ENCODE measurements at places on chromosomes 3 and 15.

DNA sequence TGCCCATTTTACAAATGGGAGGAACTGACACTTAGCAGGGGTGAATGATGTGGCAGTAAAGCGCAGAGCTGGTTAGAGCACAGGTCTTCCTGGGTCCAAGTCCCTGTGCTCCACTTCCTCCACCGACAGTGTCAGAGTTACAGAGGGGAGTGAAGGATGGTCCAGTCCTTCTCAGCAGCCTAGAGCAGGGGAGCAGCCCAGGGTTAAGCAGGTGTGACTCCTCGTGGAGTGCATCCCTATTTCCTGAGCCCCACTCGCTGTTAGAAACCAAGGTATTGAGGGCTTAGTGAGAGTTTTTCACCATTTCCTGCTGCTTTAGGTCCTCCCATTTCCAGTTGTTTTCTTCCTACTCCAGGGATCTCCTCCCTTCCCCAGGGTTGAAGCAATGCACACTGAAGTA is 75.4 kb downstream of the GHSR start:
- peaks cover 7% of the 10 kb centered on the region for H3K36me3 ChIP-seq
- H3K27ac ChIP-seq: no peak overlapping the region
- DNase-seq: no peak
- H3K4me1 ChIP-seq: no peaks in the 10 kb centered on the region

DNA sequence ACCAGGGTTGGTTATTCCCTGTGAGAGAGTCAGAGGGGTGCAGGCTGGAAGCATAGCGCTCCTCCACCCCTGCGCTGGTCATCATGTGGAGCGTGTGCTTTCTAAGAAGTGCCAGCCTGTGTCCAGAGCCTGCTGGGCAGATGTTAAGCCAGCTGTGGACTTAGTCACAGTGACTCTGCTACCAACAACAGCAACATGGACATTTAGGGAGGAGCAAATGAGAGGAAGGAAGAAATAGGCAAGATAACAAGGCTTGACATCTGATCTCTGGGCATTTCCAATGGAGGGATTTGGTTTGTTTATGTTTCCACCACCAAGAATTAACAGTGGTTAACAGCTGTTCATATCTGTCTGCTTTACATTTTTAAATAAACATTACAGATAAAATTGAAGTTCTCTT is 36.4 kb upstream of the MYZAP start:
- H3K27ac ChIP-seq: no peak overlapping the region
- H3K4me1 ChIP-seq: peaks cover 25% of the 10 kb centered on the region
- no peaks in the 10 kb centered on the region for H3K27me3 ChIP-seq
- H3K4me3 ChIP-seq: no peak overlapping the region
- DNase-seq: no peak
- H3K36me3 ChIP-seq: no peaks in the 10 kb centered on the region

GRCh38 chr3:170075441-170076091 is 37.8 kb downstream of the GPR160 start:
- DNase-seq: no peak
- H3K4me3 ChIP-seq: no peak overlapping the region
- no peaks in the 10 kb centered on the region for H3K4me1 ChIP-seq
- no peaks in the 10 kb centered on the region for H3K27me3 ChIP-seq
- no peaks in the 10 kb centered on the region for H3K36me3 ChIP-seq

DNA sequence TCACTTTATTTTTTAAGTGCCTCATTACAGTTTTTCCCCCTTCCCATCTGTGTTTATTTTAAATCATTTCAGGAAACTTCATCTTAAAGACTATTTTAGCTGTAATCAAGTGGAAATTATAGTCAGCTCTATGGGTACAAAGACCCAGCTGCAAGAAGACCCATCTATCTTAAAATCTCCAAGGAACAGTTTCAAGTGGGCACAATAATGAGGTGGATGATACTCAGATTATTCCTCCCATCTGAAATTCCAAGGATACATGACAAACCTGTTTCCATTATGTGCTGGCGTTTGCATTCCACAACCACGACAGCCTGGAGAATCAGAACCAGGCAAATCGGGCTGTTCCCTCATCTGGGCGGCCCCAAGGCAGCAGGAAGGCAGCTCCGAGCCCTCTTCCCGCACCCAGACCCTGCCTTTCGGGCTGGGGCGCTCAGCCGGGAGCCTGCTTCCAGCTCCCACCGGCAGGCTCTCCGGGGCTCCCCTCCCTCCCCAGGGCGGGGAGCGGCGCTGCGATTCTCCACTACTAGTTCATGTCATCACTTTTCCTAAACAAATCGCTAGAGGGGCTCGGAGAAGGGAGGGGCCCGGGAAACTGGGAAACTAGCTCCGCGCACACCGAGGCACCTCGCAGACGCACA is at the start of gene MGLL:
Gene MGLL (minus strand): TSS at position 475 of the 641 bp plus-strand sequence. CDS start 197 bp downstream, at position 278.
- no peaks in the 10 kb centered on the region for H3K36me3 ChIP-seq
- H3K27ac ChIP-seq: no peak within 1 kb of the TSS
- H3K4me3 ChIP-seq: peak within 1 kb of the TSS; percentile 94

- no peak overlapping the region for H3K4me3 ChIP-seq
- no peaks in the 10 kb centered on the region for H3K4me1 ChIP-seq
- no peaks in the 10 kb centered on the region for H3K36me3 ChIP-seq
- no peak for DNase-seq
- H3K27ac ChIP-seq: no peak overlapping the region
Measured at GRCh38 chr3:112115806-112116383, 17.2 kb downstream of the GCSAM start.

DNA sequence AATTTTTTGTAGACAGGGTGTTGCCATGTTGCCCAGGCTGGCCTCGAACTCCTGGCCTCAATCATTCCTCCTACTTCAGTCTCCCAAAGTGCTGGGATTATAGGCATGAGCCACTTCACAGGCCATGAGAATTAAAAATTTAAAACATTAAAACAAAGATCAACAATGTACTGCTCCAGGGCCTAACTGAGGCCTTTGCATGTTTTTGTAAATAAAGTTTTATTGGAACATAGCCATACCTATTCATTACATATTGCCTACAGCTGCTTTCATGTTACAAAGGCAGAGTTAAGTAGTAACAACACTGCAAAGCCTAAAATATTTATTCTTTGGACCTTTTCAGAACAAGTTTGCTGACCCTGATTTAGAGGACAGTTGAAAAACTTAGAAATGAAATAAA is 9.6 kb downstream of the VPS39 start:
- no peaks in the 10 kb centered on the region for H3K4me1 ChIP-seq
- H3K36me3 ChIP-seq: peaks cover 39% of the 10 kb centered on the region

- no peak for DNase-seq
- no peaks in the 10 kb centered on the region for H3K4me1 ChIP-seq
Measured at GRCh38 chr15:83491486-83491885, 44.3 kb downstream of the SH3GL3 start.

- H3K36me3 ChIP-seq: no peaks in the 10 kb centered on the region
- H3K27me3 ChIP-seq: no peaks in the 10 kb centered on the region
- no peaks in the 10 kb centered on the region for H3K4me1 ChIP-seq
- H3K27ac ChIP-seq: no peak overlapping the region
Measured at GRCh38 chr3:72632129-72632528, 216.1 kb downstream of the SHQ1 start.

- DNase-seq: no peak
- no peak overlapping the region for H3K4me3 ChIP-seq
- H3K36me3 ChIP-seq: no peaks in the 10 kb centered on the region
- H3K4me1 ChIP-seq: no peaks in the 10 kb centered on the region
- H3K27ac ChIP-seq: no peak overlapping the region
- no peaks in the 10 kb centered on the region for H3K27me3 ChIP-seq
Measured at GRCh38 chr3:118468801-118469200, 565.8 kb downstream of the IGSF11 start.

DNA sequence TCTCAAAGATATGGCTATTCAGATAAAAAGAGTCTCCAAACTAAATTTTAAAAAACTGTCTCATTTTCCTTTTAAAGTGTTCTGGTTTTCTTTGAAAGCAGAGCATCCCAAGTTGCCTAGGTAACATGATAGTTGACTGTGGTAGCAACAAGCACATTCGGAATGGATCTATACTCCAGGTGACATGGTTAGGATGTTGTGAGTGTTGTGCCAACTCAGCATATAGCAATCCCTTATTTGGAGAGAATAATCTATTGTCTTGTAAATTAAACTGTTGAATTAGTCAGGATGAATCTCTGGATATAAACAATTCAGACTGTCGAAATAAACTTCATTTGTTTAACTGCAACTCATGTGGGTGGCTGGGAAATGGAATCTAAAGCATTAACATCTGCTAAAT is 418.6 kb downstream of the TUSC7 start:
- no peak overlapping the region for H3K27ac ChIP-seq
- no peak for DNase-seq
- no peaks in the 10 kb centered on the region for H3K36me3 ChIP-seq
- H3K4me1 ChIP-seq: peaks cover 14% of the 10 kb centered on the region
- H3K4me3 ChIP-seq: no peak overlapping the region

- no peak for DNase-seq
- peaks cover 3% of the 10 kb centered on the region for H3K4me1 ChIP-seq
- H3K36me3 ChIP-seq: no peaks in the 10 kb centered on the region
- no peak overlapping the region for H3K4me3 ChIP-seq
Measured at GRCh38 chr3:77412021-77412438, 372.1 kb downstream of the ROBO2 start.

- no peaks in the 10 kb centered on the region for H3K36me3 ChIP-seq
- H3K27ac ChIP-seq: no peak overlapping the region
- H3K4me1 ChIP-seq: no peaks in the 10 kb centered on the region
- H3K4me3 ChIP-seq: no peak overlapping the region
- no peaks in the 10 kb centered on the region for H3K27me3 ChIP-seq
Measured at GRCh38 chr15:42130246-42130986, 26.0 kb downstream of the PLA2G4F start.

DNA sequence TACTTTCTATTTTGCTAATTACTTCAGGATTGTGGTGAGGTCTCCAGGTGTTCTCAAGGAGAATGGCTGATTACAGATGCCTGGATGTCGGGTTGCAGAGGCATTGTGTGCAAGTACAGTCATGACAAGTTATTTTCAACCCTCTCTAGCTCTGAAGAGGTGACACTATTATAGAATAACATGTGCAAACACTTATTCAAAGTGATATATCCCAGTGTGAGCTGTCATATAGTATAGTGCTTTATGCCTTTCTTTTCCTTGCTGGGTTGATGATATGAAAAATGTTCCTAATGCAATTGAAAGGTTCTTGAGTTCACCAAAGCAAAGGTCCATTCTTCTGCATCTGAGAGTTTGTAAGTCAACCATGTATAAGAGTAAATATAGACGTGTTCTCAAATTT is 167.2 kb downstream of the SPATA16 start:
- H3K4me3 ChIP-seq: no peak overlapping the region
- DNase-seq: no peak
- no peaks in the 10 kb centered on the region for H3K36me3 ChIP-seq
- peaks cover 2% of the 10 kb centered on the region for H3K4me1 ChIP-seq
- no peak overlapping the region for H3K27ac ChIP-seq
- no peaks in the 10 kb centered on the region for H3K27me3 ChIP-seq

DNA sequence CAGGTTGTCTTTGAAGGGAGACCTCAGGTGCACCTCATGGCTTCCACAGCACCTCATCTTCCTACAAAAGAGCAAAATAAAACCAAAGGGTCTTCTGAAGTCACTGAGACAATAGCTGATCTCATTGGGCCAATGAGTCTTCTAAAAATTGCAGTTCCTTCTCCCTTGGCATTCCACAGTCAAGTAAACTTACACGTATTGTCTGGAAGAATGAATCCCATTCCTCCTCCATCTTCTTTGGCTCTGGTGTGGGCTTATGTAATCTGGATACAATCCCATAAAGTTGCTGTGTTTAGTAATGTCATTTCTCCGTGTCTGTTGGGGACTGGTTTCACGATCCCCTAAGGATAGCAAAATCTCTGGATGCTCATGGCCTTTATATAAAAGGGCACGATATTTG is 85.5 kb upstream of the CGNL1 start:
- H3K4me1 ChIP-seq: peaks cover 7% of the 10 kb centered on the region
- H3K27ac ChIP-seq: no peak overlapping the region
- no peak overlapping the region for H3K4me3 ChIP-seq
- peaks cover 9% of the 10 kb centered on the region for H3K36me3 ChIP-seq
- no peaks in the 10 kb centered on the region for H3K27me3 ChIP-seq

DNA sequence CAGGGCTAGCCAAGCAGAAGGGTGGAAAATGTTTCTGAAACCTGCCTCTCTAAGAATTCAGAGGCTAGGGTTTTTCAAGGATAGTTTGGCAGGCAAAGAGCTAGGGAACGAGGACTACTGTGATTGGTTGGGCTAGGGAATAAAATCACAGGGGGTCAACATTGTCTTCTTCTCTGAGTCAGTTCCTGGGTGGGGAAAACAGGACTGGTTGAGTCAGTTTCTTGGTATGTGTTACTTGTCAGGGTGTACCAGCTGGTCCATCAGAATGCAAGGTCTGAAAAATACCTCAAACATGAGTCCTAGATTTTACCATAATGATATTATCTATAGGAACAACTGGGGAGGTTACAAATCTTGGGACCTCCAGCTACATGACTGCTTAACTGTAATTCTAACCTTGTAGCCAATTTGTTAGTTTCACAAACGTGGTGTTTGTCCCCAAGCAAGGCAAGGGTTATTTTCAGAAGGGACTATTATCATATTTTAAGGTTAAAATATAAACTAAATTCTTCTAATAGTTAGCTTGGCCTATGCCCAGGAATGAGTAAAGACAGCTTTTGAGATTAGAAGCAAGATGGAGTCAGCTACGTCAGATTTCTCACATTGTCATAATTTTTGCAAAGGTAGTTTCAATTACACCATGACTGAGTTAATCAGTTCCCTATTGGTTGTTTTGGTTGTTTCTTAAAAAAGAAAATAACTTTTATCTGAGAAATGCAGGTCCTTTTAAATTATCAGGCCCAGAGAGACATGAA is 231.5 kb downstream of the ALCAM start:
- no peaks in the 10 kb centered on the region for H3K27me3 ChIP-seq
- DNase-seq: no peak
- H3K27ac ChIP-seq: no peak overlapping the region
- no peak overlapping the region for H3K4me3 ChIP-seq
- H3K36me3 ChIP-seq: no peaks in the 10 kb centered on the region

- no peaks in the 10 kb centered on the region for H3K4me1 ChIP-seq
- H3K4me3 ChIP-seq: no peak overlapping the region
- H3K27ac ChIP-seq: no peak overlapping the region
- H3K36me3 ChIP-seq: no peaks in the 10 kb centered on the region
Measured at GRCh38 chr15:81146466-81146865, 12.4 kb downstream of the CFAP161 start.

DNA sequence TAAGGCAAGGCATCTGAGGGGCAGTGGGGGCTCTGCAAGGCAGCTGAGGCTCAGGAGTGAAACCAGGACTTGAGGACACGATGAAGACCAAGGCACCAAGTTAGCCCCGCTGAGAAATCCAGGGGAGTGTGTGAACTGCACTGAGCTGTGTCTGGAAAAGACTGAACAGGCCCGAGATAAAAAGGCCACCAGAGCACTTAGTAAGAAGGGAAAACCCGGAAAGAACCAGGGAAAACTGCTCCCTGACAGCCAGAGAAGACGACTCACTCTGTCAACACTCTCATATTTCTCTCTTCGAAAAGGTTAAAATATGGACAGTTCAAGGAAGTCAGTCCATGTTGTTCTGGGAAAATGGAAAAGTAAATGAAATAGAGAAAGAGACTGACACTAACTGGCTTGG is 109.0 kb downstream of the SEC22A start:
- peaks cover 40% of the 10 kb centered on the region for H3K27me3 ChIP-seq
- DNase-seq: no peak
- H3K27ac ChIP-seq: no peak overlapping the region

GRCh38 chr15:48458876-48459275 is 127.6 kb downstream of the DUT start:
- DNase-seq: no peak
- no peak overlapping the region for H3K4me3 ChIP-seq
- H3K27me3 ChIP-seq: no peaks in the 10 kb centered on the region
- no peak overlapping the region for H3K27ac ChIP-seq
- H3K4me1 ChIP-seq: no peaks in the 10 kb centered on the region

GRCh38 chr15:63238171-63238570 is 39.2 kb upstream of the APH1B start:
- H3K4me3 ChIP-seq: no peak overlapping the region
- H3K27ac ChIP-seq: no peak overlapping the region
- H3K4me1 ChIP-seq: peaks cover 13% of the 10 kb centered on the region
- no peak for DNase-seq

Measured in neuronal stem cell (in vitro differentiated cells).